M059J (cell line): ENCODE measurements at places on chromosomes 12 and 14.

- no peak for DNase-seq
These were observed 3.0 kb upstream of the SERPINA1 start for GRCh38 chr14:94391281-94391975.

GRCh38 chr12:24297516-24297915 is 348.0 kb upstream of the SOX5 start:
- no peak for DNase-seq

- peak; percentile 89 for DNase-seq
These were observed 95.7 kb downstream of the RFLNA start for GRCh38 chr12:124390442-124391097.

DNA sequence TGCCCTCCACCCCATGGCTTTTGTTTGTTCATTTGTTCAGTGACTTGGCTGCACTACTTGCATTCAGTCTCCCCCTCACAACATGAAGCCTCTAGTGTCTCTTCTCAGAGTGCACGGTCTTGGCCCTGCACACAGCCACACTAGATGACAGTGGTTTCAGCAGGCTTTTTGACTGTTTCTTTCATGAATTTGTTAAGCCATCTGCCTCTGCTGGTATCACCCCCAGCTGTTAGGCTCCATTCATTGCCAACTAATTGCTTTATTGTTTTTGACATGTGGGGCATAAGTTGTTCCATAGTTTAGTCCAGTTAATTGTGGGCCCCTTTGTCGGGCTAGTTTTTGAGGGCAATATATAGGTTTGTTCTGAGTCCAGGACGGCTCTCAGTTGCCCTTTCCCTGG is 18.8 kb downstream of the OS9 start:
- no peak for DNase-seq

DNA sequence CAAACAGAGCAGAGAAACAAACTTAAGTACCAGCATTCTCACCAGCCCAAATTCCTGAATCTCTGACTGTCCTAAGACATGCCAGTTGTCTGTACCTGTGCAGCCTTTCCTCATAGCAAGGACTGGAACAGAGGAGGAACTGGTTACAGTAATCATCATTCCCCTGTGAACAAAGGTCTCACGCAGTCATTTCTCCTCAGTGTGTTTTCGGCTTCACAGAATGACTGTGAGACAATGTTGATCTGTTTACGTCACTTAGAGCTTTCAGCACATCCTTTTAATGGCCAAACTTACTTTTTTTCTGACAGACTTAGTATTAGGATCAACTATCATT is 169.0 kb downstream of the FBXL14 start:
- DNase-seq = no peak

- DNase-seq = no peak
These were observed 182.2 kb upstream of the FBXO33 start for GRCh38 chr14:39614297-39614923.

- DNase-seq = no peak
These were observed 363.1 kb downstream of the KCNH5 start for GRCh38 chr14:62682208-62682607.
